ENCODE measurements at places on chromosomes 7 and 10.

- peaks cover 53% of the 10 kb centered on the region for H3K27me3 ChIP-seq
- H3K36me3 ChIP-seq = no peaks in the 10 kb centered on the region
- peak overlapping the region; percentile 35 for H3K4me3 ChIP-seq
- no peak overlapping the region for H3K27ac ChIP-seq
- DNase-seq = no peak
- no peaks in the 10 kb centered on the region for H3K4me1 ChIP-seq
These were observed 14.5 kb upstream of the PAX2 start for GRCh38 chr10:100730725-100731406.

GRCh38 chr7:4957847-4958476 lies 1.0 kb downstream of the MMD2 start:
- H3K4me1 ChIP-seq = no peaks in the 10 kb centered on the region
- H3K36me3 ChIP-seq = no peaks in the 10 kb centered on the region
- H3K4me3 ChIP-seq = no peak overlapping the region
- no peak for DNase-seq

GRCh38 chr7:151298765-151299164 lies 42.8 kb upstream of the NUB1 start:
- no peak for DNase-seq
- no peak overlapping the region for H3K4me3 ChIP-seq
- H3K36me3 ChIP-seq = no peaks in the 10 kb centered on the region
- no peaks in the 10 kb centered on the region for H3K27me3 ChIP-seq
- H3K27ac ChIP-seq = no peak overlapping the region

DNA sequence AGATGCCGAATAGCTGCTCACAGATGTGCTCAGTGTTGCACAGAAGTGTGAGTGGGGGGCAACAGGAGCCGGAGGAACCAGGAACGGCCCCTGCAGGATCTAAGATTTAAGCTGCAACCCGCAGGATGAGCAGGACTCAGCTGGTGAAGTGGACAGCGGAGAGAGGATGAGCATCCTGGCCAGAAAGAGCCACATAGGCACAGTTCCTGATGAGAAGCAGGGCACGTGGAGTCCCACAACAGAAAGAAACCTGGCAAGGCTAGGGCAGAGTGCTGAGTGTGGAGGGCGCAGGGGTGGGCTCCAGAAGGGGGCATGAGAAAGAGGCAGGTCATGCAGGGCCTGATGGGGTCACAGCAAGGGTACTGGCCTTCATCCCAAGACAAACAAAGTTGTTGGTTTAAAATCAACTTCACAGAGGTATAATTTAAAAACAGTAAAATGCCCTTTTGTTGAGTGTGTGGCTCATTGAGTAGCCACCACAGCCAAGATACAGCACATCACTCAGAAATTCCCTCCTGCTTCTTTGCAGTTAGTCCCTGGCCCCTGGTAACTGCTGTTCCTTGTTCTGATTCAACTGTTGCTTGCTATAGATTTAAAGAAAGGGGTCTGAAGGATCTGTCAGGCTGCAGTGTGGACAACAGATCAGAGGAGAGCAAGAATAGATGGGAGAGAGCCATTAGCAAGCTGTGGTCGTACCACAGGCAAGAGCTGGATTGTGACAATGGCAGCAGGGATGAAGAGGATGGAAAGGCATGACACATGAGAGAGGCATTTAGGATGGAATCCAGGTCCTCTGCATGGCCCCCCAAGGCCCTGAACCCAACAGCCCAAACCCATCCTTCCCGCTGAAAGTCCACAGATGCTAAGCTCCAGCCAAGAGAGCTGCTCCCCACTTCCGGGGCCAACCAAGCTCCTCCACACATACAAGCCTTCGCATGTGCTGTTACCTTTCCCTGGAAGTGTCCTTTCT lies 53.1 kb upstream of the OSBPL3 start:
- DNase-seq = no peak
- no peaks in the 10 kb centered on the region for H3K27me3 ChIP-seq
- H3K4me1 ChIP-seq = no peaks in the 10 kb centered on the region
- no peak overlapping the region for H3K4me3 ChIP-seq
- H3K27ac ChIP-seq = no peak overlapping the region

GRCh38 chr7:47326220-47326619 lies 255.7 kb downstream of the TNS3 start:
- no peak overlapping the region for H3K4me3 ChIP-seq
- no peak overlapping the region for H3K27ac ChIP-seq
- H3K36me3 ChIP-seq = no peaks in the 10 kb centered on the region
- no peaks in the 10 kb centered on the region for H3K4me1 ChIP-seq
- H3K27me3 ChIP-seq = no peaks in the 10 kb centered on the region
- no peak for DNase-seq

- no peak for DNase-seq
- no peaks in the 10 kb centered on the region for H3K27me3 ChIP-seq
- no peaks in the 10 kb centered on the region for H3K36me3 ChIP-seq
These were observed 33.0 kb upstream of the PLXNA4 start for GRCh38 chr7:132609222-132609621.

DNA sequence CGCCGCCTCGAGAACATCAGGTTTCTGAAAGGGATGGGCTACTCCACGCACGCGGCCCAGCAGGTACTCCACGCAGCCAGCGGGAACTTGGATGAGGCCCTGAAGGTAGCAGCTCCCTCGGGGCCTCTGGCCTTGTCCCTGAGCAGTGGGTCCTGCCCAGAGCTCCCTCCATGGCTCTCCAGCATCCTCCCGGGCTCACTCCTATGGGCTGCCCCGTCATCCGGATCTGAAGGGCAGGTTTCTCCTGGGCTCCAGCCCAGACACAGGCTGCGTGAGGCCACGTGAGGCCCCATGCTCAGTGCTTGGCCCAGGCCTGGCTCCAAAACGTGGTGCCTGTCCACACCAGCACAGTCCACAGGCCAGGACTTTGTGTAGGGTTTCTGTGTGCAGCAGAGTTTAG lies 32.5 kb downstream of the NUB1 start:
- H3K27me3 ChIP-seq = no peaks in the 10 kb centered on the region
- H3K4me1 ChIP-seq = no peaks in the 10 kb centered on the region
- no peak overlapping the region for H3K27ac ChIP-seq
- H3K4me3 ChIP-seq = no peak overlapping the region
- DNase-seq = no peak

GRCh38 chr7:36440880-36441279 lies 51.2 kb downstream of the ANLN start:
- DNase-seq = no peak
- no peaks in the 10 kb centered on the region for H3K36me3 ChIP-seq

DNA sequence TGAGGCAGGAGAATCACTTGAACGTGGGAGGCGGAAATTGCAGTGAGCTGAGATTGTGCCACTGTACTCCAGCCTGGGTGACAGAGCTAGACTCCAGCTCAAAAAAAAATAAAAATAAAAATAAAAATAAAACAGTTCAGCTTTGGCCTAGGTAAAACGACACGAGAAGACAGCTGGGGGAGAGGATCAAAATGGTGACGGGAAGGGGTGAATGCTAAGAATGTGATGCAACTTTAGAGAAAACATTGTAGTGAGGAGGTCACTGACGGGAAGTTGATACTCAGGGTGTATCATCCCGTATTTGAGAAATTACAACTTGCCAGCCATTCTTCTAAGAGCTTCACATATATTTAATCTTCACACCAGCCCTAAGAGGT lies 1.1 kb downstream of the NDST2 start:
- peak overlapping the region; percentile 90 for H3K27ac ChIP-seq
- no peaks in the 10 kb centered on the region for H3K4me1 ChIP-seq
- DNase-seq = no peak
- H3K27me3 ChIP-seq = no peaks in the 10 kb centered on the region
- H3K4me3 ChIP-seq = peak overlapping the region; percentile 77

- H3K4me1 ChIP-seq = no peaks in the 10 kb centered on the region
- DNase-seq = no peak
- no peaks in the 10 kb centered on the region for H3K36me3 ChIP-seq
- no peak within 1 kb of the TSS for H3K4me3 ChIP-seq
These were observed at the start of gene DNAJC12 for GRCh38 chr10:67837541-67838314. Gene DNAJC12, minus strand, starts transcription at chr10:67838188. Its CDS starts 177 bp downstream, at chr10:67838011.

DNA sequence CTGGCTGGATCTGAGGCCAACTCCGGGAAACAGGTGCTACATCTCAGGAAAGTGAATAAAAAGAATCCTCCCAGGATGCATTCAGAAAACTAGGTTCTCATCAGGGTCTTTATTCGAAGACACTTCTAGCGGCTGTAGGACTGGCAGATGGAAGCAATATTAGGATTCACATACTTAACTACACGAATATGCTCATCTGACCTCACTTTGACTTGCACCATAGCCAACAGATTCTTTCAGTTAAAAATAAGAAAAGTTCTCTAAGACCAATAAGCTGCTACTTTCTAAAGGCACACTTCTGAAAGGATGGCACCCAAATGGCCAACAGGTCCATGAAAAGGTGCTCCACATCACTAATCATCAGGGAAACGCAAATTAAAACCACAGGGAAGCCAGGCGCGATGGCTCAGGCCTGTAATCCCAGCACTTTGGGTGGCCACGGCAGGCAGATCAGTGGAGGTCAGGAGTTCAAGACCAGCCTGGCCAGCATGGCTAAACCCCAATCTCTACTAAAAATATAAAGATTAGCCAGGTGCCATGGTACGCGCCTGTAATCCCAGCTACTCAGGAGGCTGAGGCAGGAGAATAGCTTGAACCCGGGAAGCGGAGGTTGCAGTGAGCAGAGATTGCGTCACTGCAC lies 258.0 kb downstream of the ZMYND11 start:
- H3K36me3 ChIP-seq = no peaks in the 10 kb centered on the region
- no peak overlapping the region for H3K27ac ChIP-seq
- no peak overlapping the region for H3K4me3 ChIP-seq
- no peaks in the 10 kb centered on the region for H3K27me3 ChIP-seq

- no peak overlapping the region for H3K4me3 ChIP-seq
- H3K27ac ChIP-seq = no peak overlapping the region
- no peak for DNase-seq
- H3K27me3 ChIP-seq = no peaks in the 10 kb centered on the region
These were observed 12.4 kb upstream of the ZMIZ1 start for GRCh38 chr10:79056361-79056735.

DNA sequence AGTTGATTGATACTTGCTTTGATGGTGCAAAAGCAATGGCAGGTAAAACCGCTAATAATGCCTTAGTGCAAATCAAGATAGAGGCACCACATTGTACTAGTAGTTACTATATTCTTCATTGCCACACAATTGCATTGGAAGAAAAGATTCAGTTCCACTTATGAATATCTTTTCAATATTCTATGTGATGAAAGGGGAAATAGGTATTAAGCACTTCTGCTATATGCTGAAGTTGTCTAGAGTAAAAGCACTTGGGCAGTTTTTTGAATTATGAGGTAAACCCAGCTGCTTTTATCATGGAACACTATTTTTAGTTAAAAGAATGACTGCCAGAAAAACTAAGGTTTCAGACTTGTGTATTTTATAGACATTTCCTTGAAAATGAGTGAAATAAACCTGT lies 15.5 kb downstream of the ENTPD7 start:
- H3K36me3 ChIP-seq = no peaks in the 10 kb centered on the region
- H3K27me3 ChIP-seq = no peaks in the 10 kb centered on the region
- H3K27ac ChIP-seq = no peak overlapping the region
- no peak for DNase-seq
- H3K4me1 ChIP-seq = no peaks in the 10 kb centered on the region
- no peak overlapping the region for H3K4me3 ChIP-seq

GRCh38 chr7:3200504-3200903 lies 100.5 kb upstream of the SDK1 start:
- H3K36me3 ChIP-seq = no peaks in the 10 kb centered on the region
- no peak overlapping the region for H3K4me3 ChIP-seq
- H3K4me1 ChIP-seq = no peaks in the 10 kb centered on the region
- no peak for DNase-seq

GRCh38 chr10:17835688-17836087 lies 26.5 kb downstream of the MRC1 start:
- no peaks in the 10 kb centered on the region for H3K4me1 ChIP-seq
- no peaks in the 10 kb centered on the region for H3K27me3 ChIP-seq
- no peak overlapping the region for H3K27ac ChIP-seq
- no peak overlapping the region for H3K4me3 ChIP-seq
- no peaks in the 10 kb centered on the region for H3K36me3 ChIP-seq

DNA sequence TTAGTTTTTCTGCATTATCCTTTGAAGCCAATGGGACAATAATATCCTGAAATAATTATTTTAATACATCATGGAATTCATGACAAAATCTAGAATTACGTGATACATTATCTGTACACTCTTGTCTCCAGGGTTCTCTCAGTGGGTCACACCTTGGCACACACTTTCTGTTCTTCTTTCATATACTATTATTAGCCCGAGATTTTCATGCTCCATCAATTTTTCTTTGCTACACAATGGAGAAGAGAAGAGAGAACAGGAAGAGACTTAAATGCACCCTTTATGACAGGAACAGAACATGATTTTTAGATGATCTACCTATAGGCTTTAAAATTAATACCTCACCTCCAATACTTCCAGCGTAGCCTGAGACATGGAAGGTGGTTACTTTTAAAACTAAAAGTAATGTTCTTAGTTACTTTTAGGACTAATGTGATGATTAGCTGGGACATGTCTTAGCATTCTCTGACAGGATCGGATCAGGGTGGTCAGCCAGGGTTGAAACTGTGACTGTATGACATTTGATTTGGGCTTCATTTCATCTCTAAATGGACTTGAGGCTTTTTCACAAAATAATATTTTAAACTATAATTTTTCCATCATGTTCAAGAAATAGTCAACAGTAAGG lies 148.2 kb upstream of the WNT16 start:
- DNase-seq = no peak
- peaks cover 8% of the 10 kb centered on the region for H3K4me1 ChIP-seq
- no peak overlapping the region for H3K27ac ChIP-seq
- no peak overlapping the region for H3K4me3 ChIP-seq

DNA sequence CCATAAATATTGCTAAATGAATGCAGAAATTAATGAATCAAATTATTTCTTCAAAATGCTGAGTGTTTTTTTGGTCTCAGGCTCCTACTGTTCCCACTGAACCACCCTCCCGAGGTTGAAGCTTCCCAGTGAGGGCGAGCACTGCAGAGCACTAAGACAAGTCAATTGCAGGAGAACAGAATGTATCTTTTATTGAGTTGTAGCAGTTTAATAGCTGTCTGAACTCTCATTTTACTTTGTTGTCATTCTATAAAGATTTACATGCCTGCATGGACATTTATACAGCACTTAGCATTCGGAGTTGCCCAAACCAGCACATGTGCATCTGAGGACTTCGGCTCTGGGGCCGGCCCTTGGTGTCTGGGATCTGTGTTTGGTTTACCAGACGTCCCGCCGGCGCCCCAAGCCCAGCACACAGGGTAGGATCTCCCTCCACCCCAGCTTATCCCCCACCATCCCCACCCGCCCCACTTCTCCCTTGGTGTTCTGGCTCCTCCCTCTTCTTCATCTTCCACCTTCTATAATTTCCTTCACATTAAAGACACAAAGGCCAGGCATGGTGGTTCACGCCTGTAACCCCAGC lies 211.0 kb upstream of the SH2B2 start:
- H3K4me3 ChIP-seq = no peak overlapping the region
- no peak overlapping the region for H3K27ac ChIP-seq
- H3K4me1 ChIP-seq = no peaks in the 10 kb centered on the region
- no peaks in the 10 kb centered on the region for H3K27me3 ChIP-seq
- H3K36me3 ChIP-seq = no peaks in the 10 kb centered on the region
- DNase-seq = no peak

- H3K4me3 ChIP-seq = no peak overlapping the region
- peaks cover 4% of the 10 kb centered on the region for H3K4me1 ChIP-seq
- no peaks in the 10 kb centered on the region for H3K27me3 ChIP-seq
- DNase-seq = no peak
- no peak overlapping the region for H3K27ac ChIP-seq
These were observed 153.6 kb upstream of the ZMIZ1 start for GRCh38 chr10:78915190-78915518.

Measured in Peyer's patch (tissue), 4 donors.